ENCODE measurements at places on chromosomes 6 and 20.
A peak's percentile ranks its signal among the peaks of the same experiment; 100 is the strongest.

DNA sequence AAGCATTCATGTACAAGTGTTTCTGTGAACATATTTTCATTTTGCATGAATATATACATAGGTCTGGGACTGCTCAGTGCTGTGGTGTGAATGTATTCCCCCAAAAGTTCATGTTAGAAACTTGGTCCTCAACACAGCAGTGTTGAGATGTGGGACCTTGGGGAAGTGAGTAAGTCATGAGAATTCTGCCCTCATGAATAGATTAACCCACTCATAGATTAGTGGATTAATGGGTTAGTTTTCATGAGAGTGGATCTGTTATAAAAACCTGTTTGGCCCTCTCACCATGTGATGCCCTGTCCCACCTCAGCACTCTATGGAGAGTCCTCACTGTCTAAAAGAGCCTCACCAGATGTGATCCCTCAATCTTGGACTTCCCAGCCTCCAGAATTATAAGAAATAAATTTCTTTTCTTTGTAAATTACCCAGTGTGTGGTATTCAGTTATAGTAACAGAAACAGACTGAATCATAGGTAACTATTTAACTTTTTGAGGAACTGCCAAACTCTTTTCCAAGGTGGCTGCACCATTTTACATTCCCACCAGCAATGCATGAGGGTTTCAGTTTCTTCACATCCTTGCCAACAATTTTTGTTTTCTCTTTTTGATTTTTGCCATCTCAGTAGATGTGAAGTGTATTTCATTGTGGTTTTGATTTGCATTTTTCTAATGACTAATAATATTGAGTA lies 45.3 kb downstream of the QRSL1 start:
- DNase-seq: no peak

GRCh38 chr6:79646006-79646405 lies 14.9 kb downstream of the SH3BGRL2 start:
- peak; percentile 74 for DNase-seq

DNA sequence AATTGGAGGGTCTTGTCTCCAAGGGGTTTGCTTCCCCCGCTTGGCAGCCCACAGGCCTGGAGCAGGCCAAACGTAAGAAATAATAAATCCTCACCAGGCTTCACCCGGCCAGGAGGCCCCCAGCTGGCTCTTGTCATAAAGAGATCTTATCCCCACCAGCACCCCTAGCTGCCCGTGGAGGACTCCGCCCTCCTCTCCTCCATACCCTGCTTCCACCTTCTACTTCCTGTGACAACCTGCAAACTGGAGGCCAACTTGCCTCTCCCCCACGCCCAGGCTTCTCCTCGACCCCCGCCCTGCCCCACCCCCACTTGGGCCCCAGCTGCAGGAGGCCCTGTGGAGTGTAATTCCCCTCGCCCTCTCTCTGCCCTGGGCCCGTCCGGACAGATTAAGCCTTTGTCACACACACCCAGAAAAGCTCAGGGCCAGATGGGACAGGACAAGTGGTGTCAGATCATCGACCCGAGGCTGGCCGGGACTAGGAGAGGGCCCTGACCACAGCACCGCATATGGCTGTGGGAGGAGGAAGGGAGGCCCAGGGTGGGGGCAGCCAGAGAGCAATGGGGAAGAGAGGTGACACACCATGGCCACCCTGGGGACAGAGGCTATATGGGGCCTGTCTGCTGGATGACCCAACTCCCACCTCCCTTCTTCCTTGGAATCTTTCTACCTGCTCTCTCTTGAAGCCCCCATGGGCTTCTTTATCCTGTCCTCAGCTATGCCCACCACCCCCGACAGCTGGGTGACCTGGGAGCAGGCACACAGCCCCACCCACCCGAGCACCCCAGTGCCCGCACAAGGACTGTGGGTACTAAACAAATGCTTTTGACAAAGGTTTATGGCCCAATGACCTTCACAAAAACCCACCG lies 3.9 kb downstream of the NOL4L start:
- DNase-seq: peak; percentile 43

GRCh38 chr6:33935439-33936080 lies 131.8 kb upstream of the MLN start:
- DNase-seq: peak; percentile 49

- DNase-seq: peak; percentile 96
Observed at GRCh38 chr6:3227363-3228045, at the start of gene TUBB2B. TUBB2B (minus strand) TSS chr6:3227653; CDS start chr6:3227543, 110 bp downstream.

GRCh38 chr6:112575309-112575834 lies 228.2 kb downstream of the RFPL4B start:
- no peak for DNase-seq

DNA sequence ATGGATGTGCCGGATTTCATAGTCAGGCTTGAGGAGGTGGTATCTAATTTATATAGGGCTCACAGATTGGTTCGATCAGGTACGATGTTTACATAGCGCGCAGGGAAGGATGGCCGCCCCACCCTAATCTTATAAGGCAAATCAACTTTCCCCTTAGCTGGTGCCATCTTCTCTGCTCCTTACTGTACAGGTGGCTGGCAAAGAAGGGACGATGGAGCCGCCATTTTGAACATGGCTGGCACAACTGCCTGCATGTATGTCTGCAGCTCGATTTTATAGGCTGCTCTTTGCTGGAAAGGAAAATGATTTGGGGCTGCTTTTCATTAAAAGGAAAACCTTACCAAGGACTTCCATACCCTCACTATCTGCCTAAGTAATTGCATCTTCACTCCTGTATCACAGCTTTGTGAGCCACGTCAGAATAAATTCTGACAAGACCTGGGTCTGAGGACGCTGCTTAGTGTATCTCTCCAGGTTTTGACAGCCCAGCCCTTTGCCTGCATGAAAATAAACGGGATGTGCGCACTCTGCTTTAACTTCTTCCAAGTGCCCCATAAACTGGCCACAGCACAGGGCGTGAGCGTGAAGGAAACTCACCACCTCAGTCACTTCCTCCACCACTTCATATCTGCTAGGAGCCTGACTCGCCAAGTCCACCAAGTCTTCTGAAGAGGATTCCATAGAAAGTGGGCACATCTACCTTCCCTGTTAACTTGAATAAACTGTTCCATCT lies 109.4 kb upstream of the ARMC2 start:
- DNase-seq: no peak
